Sciatic nerve (tissue), 2 donors: ENCODE measurements at places on chromosomes 7 and 10.

DNA sequence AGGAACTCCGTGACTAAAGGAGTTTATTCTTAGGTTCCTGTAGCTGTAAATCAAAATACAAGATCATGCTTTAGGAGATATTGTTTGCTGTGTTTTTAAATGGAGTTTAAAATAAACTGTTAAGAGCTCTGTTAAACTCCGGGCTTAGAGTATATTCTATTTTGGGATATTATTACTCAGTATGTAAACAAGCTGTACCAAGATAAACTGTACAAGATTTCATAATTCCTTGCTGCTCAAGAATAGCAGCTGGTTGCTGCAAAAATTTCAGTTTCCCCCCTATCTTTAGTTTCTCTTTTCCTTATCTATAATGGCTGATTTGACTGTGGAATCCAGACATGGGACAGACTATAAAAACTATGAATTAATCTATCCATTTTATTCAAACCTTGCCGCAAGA is 215.7 kb downstream of the HTR7 start:
- DNase-seq = no peak

- DNase-seq = peak; percentile 46
Measured at GRCh38 chr10:132319853-132320653, 11.9 kb upstream of the LRRC27 start.

- DNase-seq = no peak
Measured at GRCh38 chr7:90994601-90995000, 269.6 kb upstream of the FZD1 start.

- DNase-seq = no peak
Measured at GRCh38 chr7:78769481-78770101, 683.9 kb downstream of the MAGI2 start.

GRCh38 chr10:122515588-122516231 is 44.8 kb upstream of the DMBT1 start:
- no peak for DNase-seq

DNA sequence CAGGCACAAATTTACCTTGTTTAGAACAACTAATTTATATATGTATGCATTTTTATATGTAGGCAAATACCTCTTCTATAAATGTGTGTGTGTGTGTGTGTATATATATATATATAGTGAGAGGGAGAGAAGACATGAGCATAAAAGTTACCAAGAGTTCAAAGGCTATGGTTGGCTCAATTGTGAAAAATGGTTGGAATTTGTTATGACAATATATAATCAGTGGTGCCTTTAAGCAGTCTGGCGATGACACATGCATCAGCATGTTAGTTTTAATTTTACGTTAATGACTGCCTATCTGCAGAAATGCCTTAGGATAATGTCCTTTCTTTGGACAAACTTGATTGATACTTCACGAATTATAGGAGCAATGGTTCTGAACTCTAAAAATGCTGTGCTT is 980.8 kb upstream of the LRRTM3 start:
- no peak for DNase-seq

DNA sequence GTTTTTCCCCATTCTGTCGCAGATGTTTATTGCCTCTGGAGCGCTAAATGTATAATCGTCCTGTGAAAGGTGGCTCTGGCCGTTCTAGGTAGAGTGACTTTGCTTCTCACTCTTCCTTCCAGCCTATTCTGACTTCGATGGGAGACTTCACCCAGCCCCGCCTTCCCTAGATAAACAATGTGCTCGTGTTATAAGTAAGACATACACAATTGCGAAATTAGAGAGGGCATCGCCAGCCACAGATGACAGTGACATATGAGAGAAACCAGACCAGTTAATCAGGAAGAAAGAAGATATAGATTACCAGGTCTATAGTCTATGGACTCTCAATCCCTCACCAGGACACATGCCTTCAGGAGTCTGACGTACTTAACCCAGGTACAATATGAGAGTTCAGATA is 1050.5 kb upstream of the AUTS2 start:
- no peak for DNase-seq

DNA sequence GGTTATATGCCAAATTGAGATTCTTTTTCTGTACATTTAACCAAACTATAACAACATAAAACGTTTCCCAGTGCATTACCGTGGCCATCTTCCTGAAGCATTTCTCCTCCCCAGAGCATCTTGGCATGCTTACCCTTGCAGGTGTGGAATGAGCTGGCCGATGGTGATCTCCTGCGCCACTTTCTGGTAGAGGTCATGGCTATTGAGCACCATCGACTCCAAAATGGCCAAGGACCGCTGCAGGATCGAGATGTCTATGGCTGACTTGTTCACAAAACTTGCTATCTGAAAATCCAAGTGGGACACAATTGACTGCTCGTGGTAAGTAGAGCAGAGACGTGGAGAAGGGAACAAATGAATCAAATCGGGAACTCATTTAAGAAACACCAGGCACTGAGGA is 223.9 kb downstream of the ELMO1 start:
- no peak for DNase-seq

DNA sequence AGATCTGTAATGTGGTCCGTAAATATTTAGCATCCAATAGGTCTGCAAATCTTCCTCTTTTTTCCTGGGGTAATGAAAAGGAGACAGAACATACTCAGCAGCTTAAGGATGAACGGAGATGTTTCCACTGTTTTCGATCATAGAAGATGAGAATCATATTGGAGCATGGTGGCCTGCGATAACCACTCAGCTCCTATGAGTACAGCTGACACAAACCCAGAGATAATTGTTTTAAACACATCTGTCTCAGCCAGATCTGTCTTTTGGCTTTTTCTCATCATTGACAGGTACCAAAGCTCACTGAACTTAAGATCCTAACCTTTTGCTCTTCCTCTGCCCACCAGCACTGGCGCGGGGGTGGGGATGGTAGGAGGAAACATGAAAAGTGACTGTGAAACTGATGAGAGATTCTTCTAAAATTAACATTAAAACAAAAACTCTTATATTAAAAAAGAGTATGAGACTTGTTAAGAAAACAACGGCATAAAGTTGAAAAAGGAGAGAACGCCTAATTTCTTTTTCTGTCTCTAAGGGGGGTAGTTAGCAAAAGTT is 71.0 kb downstream of the SVOPL start:
- no peak for DNase-seq

DNA sequence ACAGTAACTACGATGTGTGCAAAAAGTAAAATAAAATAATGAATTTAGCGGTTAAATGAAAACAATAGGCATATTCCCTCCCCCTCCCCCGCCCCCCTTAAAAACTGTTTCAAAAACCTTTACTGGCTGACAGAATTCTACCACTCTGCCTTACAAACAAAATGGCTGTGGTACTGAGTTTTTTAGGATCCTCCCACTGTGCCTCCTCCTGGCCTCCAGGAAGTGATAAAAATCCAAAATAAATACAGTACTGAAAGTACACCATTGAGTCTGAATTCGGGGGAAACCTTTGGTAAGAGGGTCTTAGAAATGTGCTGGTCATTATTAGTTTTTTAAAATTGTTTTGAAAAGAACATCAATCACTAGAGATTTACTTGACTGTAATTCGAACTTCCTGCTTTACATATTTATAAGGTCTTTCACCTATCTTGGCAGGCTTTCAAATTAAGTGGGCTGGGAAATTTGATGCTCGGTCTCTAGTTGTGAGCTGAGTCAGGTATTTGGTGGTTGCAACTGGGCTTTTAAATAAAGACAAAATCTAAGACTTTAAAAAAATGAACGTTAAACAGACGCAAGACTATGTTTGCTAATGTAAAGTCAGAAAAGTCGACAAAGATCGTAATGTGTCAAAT is 32.5 kb upstream of the EPC1 start:
- DNase-seq = no peak
